ENCODE measurements at places on chromosomes 12 and 14.

DNA sequence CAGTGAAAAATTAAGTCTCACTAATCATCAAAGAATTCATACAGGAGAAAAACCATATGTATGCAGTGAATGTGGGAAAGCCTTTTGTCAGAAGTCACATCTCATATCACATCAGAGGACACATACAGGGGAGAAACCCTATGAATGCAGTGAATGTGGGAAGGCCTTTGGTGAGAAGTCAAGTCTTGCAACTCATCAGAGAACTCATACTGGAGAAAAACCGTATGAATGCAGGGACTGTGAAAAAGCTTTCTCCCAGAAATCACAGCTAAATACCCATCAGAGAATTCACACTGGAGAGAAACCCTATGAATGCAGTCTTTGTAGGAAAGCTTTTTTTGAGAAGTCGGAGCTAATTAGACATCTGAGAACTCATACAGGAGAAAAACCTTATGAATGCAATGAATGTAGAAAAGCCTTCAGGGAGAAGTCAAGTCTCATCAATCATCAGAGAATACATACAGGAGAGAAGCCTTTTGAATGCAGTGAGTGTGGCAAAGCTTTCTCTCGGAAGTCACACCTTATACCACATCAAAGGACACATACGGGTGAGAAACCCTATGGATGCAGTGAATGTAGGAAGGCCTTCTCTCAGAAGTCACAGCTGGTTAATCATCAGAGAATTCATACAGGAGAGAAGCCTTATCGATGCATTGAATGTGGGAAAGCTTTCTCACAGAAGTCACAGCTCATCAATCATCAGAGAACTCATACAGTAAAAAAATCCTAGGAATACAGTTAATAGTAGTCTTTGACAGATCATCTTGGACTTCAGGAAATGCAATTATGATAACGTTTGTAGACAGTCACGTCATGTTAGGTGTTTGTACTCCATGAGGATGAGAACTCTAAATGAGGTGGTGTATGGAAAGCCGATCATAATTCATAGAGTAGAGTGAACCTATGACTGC, 21.1 kb downstream of the ZNF84 start:
- DNase-seq: no peak

- no peak for DNase-seq
These were observed 148.3 kb upstream of the GRIN2B start for GRCh38 chr12:14129611-14130195.

GRCh38 chr14:97920201-97920600, 1123.0 kb downstream of the VRK1 start:
- no peak for DNase-seq

DNA sequence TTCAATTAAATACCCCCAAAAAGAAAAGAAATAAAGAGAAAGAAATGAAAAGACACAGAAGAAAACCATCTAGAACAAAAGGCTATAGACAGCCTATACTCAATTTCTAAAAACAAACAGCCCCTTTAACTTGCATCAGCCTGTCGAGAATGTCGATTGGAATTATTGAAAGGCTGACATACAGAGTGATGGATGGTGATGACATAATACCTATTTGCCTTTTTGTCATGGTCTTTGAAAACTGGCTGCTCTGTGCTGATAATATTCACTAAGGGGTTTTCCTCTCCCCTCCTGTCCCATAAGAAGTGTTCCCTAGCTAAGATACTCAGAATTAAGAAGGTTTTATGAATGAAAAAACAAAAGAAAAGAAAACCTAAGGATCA, 393.7 kb downstream of the SOX5 start:
- no peak for DNase-seq

GRCh38 chr14:72614891-72615415, 278.9 kb downstream of the DPF3 start:
- DNase-seq: no peak

- DNase-seq: no peak
These were observed at the start of gene FGF23 for GRCh38 chr12:4379405-4379804. Gene FGF23, minus strand, starts transcription at chr12:4379712. Its CDS starts 130 bp downstream, at chr12:4379582.

DNA sequence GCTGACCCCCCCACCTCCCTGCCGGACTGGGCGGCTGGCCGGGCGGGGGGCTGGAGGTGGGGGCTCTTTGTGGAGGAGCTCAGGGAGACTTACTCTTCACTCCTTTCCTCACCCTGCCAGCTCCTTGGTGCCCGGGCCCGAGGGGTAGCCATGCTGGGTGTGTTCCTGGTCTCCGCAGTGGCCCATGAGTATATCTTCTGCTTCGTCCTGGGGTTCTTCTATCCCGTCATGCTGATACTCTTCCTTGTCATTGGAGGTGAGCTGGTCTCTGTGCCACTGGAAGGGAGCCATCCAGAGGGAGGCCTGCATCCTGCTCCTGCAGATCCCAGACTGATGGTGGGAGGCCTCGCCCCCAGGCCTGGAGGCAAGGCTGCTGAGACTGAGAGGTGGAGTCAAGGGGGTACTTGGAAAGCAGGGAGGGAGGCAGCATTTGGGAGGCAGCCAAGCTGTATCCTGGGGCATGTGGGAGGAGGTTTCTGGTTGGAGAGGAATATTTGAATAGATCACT, 19.7 kb downstream of the SOAT2 start:
- no peak for DNase-seq

DNA sequence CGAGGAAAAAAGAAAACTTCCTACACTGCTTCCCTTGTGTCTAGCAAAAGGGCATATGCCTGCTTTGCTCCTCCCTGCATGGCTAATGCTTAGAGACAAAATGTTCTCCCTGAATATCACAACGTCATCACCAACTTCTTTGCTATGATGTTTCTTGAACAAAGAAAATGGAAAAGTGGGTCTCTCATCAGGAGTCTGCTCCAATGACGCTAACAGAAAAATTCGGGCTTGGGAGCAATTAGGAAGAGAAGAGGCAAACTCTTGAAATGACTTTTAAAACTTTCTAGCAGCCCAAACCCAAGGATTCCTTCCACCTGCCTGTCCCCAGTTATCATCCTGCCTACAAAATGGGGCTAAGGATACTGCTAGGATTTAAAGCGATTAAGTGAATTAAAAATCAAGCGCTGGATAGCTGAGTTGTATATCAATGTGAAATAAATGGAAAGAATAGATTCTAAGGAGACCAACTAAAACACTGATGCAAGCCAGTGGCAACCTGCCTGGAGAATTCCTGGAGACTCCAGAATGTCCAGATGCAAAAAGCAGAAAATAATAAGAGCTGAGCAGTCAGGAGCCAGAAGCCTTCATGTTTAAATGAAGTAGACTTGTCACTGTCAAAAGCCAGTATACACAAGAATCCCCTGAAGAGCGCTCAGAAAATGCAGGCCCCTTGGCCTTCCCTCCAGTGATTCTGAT, 183.8 kb downstream of the DPF3 start:
- no peak for DNase-seq

Data from NCI-H510A (cell line).